ENCODE measurements at places on chromosomes 1 and 21.
A peak's percentile ranks its signal among the peaks of the same experiment; 100 is the strongest.

- peak; percentile 14 for DNase-seq
These were observed 35.8 kb downstream of the LDLRAD1 start for GRCh38 chr1:53982034-53982762.

GRCh38 chr1:44611419-44611818, 62.9 kb downstream of the TMEM53 start:
- DNase-seq: no peak

DNA sequence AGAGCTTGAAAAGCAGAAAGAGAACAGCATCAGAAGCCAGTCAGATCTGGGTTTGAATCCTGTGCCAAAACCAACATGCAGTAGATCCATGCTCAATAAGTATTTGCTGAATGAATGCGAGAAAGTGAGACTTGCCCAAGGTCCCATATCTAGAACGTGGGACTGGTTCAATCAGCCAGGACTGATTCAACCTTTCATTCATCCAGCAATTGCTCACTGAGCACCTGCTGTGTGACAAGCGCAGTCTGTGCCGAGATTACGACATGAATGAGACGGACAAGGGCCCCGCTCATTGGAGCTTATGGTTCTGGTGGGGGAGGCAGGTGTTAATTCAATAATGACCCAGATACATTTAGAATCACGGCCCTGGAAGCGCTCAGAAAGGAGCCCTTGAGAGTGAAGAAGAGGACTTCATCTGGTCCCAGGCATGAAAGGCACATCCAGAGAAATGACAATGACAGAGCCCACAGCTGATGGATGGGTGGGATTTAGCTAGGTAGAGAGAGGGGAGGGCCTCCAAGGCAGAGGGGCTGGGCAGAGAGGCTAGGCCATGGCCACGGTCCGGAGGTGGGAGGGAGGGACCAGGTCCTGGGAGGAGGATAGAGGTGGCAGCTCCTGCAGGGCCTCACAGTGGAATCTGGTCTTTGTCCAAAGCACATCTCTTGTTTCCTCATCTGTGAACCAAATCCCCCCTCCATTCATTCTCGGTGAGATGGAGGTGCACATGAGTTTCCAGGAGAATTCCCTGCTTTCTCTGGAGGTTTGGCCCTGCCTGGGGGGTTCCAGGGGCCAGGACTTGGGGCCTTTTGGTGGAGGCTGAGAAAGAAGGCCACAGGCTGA, 4.2 kb upstream of the FAM131C start:
- no peak for DNase-seq

- DNase-seq: no peak
These were observed 583.7 kb upstream of the ADGRL2 start for GRCh38 chr1:81217058-81217457.

DNA sequence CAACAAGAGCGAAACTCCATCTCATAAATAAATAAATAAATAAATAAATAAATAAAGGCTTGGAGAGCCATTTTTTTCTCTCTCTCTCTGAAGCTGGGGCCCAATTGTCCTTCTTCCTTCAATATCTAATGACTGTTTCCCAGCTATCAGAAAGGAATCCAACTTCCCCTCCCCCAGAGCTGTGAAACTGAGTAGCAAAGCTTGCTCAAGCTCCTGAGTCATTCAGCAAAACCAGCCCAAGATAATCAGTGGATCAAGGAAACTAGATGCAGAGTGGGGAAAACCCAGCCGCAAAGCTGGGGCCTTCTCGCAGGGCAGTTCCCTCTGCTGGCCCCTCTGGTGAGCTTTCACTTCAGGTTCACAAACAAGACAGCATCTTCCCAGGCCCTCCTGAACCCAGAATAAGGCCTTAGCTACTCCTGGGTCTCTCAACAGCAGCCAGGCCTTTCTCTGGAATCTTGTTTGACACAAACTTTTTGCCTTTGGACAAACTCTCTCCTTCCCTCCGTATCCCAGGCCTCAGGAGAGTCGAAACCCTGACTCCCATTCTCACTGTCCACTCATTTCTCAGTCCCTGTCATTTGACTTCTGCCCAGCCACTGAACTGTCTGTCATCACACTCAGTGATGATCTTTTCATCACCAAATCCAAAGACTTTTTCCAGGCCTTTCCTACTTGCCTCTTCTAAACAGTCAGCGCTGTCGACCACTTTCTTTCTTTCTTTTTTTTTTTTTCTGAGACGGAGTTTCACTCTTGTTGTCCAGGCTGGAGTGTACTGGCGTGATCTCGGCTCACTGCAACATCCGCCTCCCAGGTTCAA, 18.0 kb upstream of the PTP4A2 start:
- peak; percentile 99 for DNase-seq

GRCh38 chr1:204882479-204882878, 11.8 kb downstream of the NFASC start:
- no peak for DNase-seq

- DNase-seq: peak; percentile 4
These were observed 437.7 kb upstream of the OLFM3 start for GRCh38 chr1:102434421-102434820.

GRCh38 chr1:68308034-68308433, 75.7 kb upstream of the WLS start:
- DNase-seq: no peak

GRCh38 chr1:89087241-89087640, 22.2 kb upstream of the GBP1 start:
- no peak for DNase-seq

- no peak for DNase-seq
These were observed 30.2 kb upstream of the IL20 start for GRCh38 chr1:206835186-206835585.

DNA sequence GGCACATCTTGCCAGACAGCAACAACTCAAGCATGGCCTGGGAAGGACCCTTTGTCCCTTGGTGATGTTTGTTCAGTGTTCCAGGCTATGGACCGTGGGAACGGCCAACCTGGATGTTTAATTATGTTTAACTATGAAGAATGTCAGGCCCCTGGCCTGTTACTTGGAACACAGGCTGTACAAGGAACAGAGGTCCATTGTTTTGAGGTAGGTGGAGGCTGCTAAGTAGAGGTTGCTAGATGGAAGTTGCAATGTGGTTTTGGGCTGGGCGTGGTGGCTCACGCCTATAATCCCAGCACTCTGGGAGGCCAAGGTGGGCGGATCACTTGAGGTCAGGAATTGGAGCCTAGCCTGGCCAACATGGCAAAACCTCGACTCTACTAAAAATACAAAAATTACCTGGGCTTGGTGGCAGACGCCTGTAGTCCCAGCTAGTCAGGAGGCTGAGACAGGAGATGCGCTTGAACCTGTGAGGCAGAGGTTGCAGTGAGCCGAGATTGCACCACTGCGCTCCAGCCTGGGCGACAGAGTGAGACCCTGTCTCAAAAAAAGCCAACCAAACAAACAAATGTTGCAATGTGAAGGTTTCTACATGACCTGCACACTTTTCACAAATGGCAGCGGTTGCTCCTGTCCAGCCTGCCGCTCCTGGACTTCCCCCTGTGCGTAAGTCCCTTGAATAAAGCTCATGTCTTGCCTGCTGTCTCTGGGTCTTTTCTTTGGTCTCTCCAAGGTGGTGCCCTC, 2.5 kb upstream of the LEFTY1 start:
- peak; percentile 88 for DNase-seq

DNA sequence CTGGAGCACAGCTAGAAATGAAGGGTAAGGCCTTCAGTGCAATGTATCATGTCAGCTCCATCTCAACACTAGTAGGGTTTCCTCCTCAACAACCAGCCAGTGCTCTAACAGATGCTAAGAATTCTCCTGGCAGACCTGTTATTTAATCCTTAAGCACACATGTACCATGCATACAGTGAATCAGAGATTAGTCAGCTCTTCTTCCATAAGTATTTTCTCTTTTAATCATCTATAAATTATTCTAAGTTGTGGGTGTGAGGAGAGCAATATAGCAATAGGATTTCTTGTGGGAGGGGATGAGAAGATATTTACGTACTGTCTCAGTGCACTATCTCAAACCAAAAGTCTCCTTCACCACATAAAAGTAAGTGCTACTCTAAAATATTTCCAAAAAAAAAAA, 95.3 kb downstream of the COP1 start:
- DNase-seq: peak; percentile 25

DNA sequence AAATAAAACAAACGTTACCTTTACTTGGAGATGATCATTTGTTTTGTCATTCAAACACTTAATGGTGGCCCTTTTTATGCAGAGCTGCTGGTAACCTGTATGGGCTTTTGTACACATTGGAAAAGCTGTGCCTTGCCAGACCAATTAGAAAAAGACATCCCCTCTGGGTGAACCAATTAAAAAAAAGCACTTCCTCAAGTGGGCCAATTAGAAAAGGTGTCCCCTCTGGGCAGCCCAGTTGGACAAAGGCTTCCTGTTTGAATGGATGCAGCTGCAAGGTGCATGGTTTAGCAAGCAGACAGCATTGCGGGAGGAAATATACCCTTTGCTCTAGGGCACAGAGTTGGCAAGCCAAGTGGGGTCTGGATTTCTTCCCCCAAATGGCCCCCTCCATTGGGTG, 21.6 kb downstream of the HUNK start:
- no peak for DNase-seq

DNA sequence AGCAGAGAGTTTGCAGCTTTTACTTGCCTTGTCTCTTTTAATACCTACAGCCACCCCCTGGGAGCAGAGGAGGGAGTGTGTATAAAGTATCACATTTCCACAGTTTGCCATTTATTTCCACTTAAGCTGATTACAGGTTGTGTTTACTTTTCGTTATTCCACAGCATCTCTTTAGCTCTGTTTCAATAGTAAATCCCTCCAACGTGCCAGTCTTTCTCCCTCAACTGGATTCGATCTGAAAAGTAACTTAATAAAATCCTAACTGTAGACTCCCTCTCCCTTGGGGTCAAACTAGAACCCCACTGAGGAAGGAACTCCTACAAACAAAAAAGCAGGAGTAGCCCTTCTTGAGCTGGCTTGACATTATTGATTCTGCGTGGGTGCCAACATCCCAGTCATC, 3.1 kb upstream of the FCGR2A start:
- no peak for DNase-seq

- peak; percentile 37 for DNase-seq
These were observed 32.8 kb upstream of the KCNJ15 start for GRCh38 chr21:38223893-38224540.
